ENCODE measurements at places on chromosomes 11 and 22. TPM values are rescaled to one million over a fixed set of nuclear protein-coding genes. Genes with fewer than 3 reads are reported as not detected.

DNA sequence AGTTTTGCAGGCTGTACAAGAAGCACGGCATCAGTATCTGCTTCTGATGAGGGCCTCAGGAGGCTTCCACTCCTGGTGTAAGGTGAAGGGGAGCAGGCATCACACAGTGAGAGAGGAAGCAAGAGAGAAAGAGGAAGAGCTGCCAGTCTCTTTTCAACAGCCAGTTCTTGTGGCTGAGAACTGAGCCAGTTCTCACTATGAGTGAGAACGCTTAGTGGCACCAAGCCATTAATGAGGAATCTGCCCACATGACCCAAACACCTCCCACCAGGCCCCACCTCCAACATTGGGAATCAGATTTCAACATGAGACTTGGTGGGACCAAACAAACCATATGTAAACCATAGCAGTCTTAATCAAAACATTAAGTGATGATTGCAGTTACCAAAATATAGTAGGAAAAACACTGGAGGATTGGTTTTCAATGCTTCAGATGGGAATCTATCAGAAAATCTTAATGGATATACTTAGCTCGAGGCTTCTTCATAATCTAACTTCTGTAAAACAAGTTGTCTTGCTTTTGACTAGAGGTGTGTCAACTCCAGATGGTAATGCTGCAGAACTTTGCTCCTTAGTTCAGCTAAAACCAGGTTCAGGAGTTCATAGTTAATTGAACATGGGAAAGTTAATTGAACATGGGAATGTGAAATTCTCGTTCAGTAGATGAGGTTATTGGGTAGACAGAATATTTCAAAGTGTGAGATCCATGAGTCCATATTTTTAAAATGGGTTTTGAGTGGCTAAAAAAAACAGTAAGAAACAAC, 12.2 kb downstream of the FAR1 start:
- H3K27me3 ChIP-seq, result no peaks in the 10 kb centered on the region
- H3K4me1 ChIP-seq, result peaks cover 7% of the 10 kb centered on the region
- no peak overlapping the region for H3K27ac ChIP-seq
- no peak for DNase-seq
- H3K36me3 ChIP-seq, result no peaks in the 10 kb centered on the region
- no peak overlapping the region for H3K4me3 ChIP-seq

GRCh38 chr11:18749681-18750319, 23.8 kb upstream of the IGSF22 start:
- no peak overlapping the region for H3K27ac ChIP-seq
- no peaks in the 10 kb centered on the region for H3K36me3 ChIP-seq
- no peak for DNase-seq
- no peak overlapping the region for H3K4me3 ChIP-seq
- H3K4me1 ChIP-seq, result no peaks in the 10 kb centered on the region

DNA sequence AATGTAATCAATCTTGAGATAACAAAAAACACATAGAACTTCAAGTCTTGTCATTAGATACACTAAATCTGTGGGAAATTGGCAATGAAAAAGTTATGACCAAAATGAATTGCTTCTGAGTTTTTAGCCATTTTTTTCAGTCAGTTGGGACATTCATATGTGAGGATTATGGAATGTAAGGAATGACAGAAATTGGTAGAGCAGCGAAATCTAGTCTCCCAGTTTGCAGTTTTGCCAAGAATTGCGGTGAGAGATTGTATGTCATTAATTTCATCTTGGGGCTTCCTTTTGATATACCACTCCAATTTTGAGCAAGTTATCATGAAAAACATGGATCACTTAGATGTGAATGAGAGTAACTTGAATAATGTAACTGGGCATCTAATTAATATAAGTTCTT, 49.9 kb downstream of the SIK2 start:
- H3K27me3 ChIP-seq, result no peaks in the 10 kb centered on the region
- no peak overlapping the region for H3K27ac ChIP-seq
- DNase-seq, result no peak
- no peaks in the 10 kb centered on the region for H3K4me1 ChIP-seq

The NLRP6 gene
- polyA plus RNA-seq, result 11.7 TPM

DNA sequence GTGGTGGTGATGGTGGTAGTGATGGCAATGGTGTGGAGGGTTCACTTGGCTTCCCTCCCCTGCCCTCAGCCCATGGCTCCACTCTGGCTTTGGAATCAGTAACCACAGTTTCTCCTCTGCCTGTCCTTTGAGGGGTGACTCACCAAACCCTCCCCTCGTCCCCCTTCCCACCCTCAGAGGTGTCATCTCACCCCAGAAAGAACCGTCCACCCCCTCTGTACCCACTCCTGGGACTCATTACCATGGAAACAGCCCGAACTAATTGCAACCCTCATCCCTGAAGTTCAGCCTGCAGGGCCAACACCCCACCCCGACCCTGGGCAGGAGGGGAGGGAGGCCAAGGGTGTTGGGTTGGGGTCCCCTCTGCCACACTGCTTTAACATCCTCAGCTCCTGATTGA, 26.6 kb downstream of the PHLDB1 start:
- no peak overlapping the region for H3K27ac ChIP-seq
- H3K36me3 ChIP-seq, result no peaks in the 10 kb centered on the region
- no peak for DNase-seq
- H3K27me3 ChIP-seq, result no peaks in the 10 kb centered on the region

DNA sequence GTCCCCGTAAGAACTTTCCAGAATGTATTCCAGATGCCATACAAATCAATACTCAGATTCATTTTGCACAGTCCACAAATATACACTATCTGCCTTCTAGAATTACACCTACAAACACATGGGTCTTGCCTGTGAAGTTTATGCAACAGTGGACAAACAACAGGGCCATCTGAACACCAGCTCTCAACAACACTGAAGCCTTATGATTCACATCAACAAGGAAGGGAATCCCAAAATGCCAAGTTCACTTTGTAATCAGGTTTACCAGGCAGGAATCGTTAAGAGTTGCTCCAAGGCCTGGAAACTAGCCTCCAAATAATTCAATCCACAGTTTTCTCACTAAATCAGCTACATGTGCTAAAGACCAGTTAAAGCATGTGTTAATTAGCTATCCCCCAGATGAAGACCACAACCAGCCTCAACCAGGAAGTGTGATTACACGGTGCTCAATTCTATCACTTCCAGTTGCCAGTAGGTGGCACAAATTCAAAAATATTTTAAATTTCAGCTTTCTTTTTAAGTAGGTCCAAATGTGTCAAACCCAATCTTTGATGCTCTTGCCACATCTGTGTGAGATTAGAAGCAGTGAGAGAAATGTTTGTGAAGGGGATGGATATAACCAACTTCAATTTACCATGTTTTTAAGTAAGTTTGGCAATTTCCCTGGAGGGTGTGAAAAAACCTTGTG, 139.1 kb upstream of the BDNF start:
- no peaks in the 10 kb centered on the region for H3K36me3 ChIP-seq
- no peaks in the 10 kb centered on the region for H3K4me1 ChIP-seq
- no peak for DNase-seq
- no peak overlapping the region for H3K4me3 ChIP-seq

The GRK3 gene
- polyA plus RNA-seq, result 0.26 TPM

The SMTNL1 gene
- polyA plus RNA-seq, result 0.16 TPM

The HBE1 gene
- not detected for polyA plus RNA-seq

The ME3 gene
- polyA plus RNA-seq, result not detected

DNA sequence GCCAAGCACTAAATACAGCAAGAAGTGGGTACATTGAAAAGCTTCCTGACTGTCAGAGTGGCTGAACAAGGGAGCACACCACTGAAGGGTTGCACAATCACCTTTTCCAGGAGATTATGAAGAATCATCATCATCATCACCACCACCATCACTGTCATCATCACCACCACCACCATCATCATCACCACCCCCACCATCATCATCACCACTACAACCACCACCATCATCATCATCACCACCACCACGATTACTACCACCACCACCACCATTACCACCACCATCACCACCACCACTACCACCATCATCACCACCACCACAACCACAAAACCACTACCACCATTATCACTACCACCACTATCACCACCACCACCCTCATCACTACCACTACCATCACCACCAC, 147.9 kb upstream of the TBCEL start:
- no peak overlapping the region for H3K27ac ChIP-seq
- H3K36me3 ChIP-seq, result no peaks in the 10 kb centered on the region
- no peaks in the 10 kb centered on the region for H3K4me1 ChIP-seq
- H3K4me3 ChIP-seq, result no peak overlapping the region

The BACE1-AS gene
- 1.3 TPM for polyA plus RNA-seq

- no peak for DNase-seq
- peaks cover 60% of the 10 kb centered on the region for H3K4me1 ChIP-seq
- no peak overlapping the region for H3K4me3 ChIP-seq
- no peak overlapping the region for H3K27ac ChIP-seq
- no peaks in the 10 kb centered on the region for H3K27me3 ChIP-seq
- peaks cover 32% of the 10 kb centered on the region for H3K36me3 ChIP-seq
These were observed 9.0 kb downstream of the CRKL start for GRCh38 chr22:20926243-20926642.

DNA sequence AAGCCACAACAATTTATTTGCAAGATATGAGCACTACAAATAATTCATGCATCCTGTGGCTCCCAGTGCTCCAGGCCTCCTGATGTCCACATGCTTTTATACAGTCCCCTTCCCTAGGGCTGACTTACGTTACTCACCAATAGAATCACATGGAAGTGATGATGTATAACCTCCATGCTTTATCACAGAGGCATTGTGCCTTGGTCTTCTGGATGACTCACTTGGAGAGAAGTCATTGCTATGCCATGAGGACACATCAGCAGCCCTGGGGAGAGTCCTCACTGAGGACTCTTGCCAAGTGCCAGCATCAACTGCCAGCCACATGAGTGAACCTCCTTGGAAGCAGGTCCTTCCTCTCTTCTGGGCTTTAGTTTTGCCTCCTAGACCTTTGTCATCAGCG, 22.0 kb upstream of the IGSF9B start:
- H3K4me3 ChIP-seq, result no peak overlapping the region
- DNase-seq, result no peak
- H3K36me3 ChIP-seq, result no peaks in the 10 kb centered on the region
- no peaks in the 10 kb centered on the region for H3K4me1 ChIP-seq
- H3K27me3 ChIP-seq, result peaks cover 5% of the 10 kb centered on the region
- H3K27ac ChIP-seq, result no peak overlapping the region

All from CD8-positive, alpha-beta memory T cell (primary cell).